ENCODE measurements at places on chromosomes 2 and 18.

DNA sequence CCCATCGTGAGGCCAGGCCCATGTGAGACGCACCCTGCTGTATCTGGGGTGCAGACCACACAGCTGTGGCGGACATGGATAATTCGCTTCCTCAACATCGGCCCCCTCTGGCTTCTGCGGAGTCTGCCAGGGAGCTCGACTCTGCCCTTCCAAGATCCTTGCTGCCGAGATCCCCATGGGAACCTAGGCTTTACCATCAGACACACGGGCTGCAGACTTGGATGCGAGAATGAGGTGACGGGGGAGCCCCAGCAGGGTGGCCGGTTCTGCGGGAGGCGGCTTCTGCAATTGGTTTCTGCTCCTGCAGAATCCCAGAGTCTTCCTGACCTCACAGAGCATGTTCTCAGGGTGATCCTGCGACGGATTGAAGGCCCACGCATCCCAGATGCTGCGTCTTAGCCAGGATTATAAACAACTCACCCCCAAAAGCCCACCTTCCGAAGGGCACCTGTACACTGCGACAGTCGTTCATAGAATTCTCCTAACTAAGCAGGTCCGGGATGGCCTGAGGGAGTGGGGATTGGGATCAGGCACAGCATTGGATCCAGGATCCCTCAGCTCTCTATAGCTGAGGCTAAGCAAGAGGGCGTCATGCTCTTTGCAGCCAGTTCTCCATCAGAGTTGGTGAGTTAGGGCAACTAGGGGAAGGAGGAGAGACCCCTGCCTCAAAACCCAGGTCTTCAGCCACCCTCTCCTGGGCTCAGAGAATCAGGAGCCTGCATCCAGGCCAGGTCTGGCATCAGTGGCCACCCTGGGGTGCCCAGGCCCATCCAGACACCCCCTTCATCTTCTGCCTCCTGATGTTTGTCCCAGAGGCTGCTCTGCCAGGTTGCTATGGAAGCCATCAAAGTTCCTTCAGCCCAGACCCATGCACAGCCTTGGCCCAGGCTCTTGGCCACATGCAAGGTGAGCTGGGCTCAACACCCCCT, 74.7 kb upstream of the SNTG2 start:
- no peak overlapping the region for H3K27ac ChIP-seq
- no peak overlapping the region for H3K4me3 ChIP-seq
- peak; percentile 2 for DNase-seq
- peaks cover 15% of the 10 kb centered on the region for H3K4me1 ChIP-seq
- no peaks in the 10 kb centered on the region for H3K27me3 ChIP-seq

DNA sequence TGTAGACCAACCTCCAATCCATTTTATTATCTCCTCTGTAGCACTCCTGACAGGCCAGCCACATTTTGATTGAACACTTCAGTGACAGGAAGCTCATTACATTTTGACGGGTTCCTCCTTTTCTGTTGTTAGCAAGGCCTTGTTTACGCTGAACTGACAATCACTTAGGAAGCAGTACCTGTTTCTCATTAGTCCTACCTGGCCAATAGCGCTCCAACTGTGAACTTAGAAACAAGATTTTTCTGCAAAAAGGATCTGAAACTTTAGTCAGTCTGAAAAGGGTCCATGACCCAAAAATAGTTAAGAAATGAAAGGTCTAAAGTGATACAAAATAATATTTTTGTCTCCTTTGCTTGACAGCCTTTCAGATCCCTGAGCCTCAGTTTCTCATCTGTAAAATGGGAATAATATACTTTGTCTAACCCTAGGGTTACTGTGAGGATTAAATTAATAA, 119.6 kb upstream of the MSTN start:
- no peak for DNase-seq
- H3K4me3 ChIP-seq = no peak overlapping the region
- no peak overlapping the region for H3K27ac ChIP-seq
- no peaks in the 10 kb centered on the region for H3K4me1 ChIP-seq

DNA sequence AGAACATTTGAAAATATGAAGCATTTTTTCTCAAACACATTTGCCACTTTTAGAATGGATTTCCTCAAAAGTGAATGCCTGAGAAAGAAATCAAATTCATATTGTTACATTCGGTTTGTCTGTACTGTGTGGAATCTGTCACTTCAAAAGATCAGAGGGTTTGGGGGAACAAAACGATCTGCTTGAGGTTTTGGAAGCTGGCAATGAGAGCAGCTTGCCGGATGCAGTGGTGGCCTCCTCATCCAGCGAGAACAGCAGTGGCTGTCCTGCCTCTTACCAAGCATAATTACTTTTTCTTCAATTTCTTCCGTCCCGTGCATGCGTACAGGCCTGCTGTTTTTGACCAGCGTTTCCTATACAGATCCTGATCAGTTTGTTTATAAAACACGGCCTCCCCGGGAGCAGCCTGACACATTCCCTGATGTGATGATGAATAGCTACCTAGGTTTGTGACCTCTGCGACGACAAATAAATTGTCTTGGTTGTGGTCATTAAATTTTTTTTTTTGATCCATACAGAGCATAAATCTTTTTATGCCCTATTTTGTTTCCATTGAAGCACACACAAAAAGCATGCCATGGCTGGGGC, 45.2 kb downstream of the ITGA6 start:
- peak overlapping the region; percentile 67 for H3K27ac ChIP-seq
- no peaks in the 10 kb centered on the region for H3K36me3 ChIP-seq
- no peak overlapping the region for H3K4me3 ChIP-seq
- H3K27me3 ChIP-seq = no peaks in the 10 kb centered on the region
- peak; percentile 81 for DNase-seq
- H3K4me1 ChIP-seq = peaks cover 19% of the 10 kb centered on the region

- DNase-seq = peak; percentile 28
- peaks cover 37% of the 10 kb centered on the region for H3K27me3 ChIP-seq
- peaks cover 17% of the 10 kb centered on the region for H3K4me1 ChIP-seq
- H3K4me3 ChIP-seq = peak overlapping the region; percentile 38
- H3K27ac ChIP-seq = peak overlapping the region; percentile 26
- H3K36me3 ChIP-seq = no peaks in the 10 kb centered on the region
Measured at GRCh38 chr2:19362094-19362754, 3.8 kb upstream of the OSR1 start.

DNA sequence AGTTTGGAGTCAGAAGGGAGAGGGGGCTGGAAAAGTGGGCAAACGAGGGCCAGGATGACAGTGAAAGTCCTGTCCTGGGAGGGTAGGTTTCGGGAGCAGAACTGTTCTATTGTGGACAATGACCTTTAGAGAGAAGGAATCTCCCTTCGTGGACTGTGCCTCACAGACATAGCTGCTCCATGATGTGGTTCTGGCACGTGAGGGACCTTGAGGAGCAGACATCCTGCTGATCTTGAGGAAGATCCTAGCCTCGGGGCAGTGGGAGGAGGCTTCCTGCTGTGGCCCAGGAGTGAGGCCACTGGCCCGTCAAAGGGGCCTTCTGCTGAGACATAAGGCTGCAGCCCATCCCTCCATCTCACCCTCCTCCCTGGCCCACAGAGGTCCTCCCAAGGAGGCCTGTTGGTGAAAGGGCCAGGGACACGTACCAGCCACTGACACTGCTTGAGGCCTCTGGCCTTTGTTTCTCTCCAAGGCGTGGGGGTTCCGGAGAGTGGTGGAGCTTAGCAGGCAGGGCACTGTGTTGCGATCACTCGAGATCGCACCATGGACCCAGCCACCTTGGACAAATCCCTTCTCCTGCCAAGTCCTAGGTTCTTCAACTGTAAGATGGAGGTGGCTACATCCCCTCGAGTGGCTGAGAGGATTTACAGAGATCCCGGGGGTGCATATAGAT, 167.2 kb downstream of the CELF4 start:
- no peaks in the 10 kb centered on the region for H3K4me1 ChIP-seq
- no peak overlapping the region for H3K27ac ChIP-seq
- H3K4me3 ChIP-seq = no peak overlapping the region
- DNase-seq = no peak
- no peaks in the 10 kb centered on the region for H3K36me3 ChIP-seq

DNA sequence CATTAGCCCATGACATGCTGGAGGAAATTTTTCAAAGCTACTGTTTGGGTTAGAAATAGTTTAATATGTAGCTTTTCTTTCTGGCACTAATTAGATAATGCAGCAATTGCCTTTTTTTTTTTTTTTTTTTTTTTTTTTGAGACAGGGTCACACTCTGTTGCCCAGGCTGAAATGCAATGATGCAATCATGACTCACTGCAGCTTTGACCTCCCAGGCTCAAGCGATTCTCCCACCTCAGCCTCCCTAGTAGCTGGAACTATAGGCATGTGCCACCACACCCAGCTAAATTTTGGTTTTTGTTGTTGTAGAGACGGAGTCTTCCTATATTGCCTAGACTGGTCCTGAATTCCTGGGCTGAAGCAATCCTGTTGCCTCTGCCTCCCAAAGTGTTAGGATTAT, 136.2 kb downstream of the SP100 start:
- no peak overlapping the region for H3K27ac ChIP-seq
- H3K36me3 ChIP-seq = no peaks in the 10 kb centered on the region
- H3K27me3 ChIP-seq = no peaks in the 10 kb centered on the region
- DNase-seq = no peak
- H3K4me3 ChIP-seq = no peak overlapping the region

GRCh38 chr2:40120957-40121356, 330.9 kb downstream of the SLC8A1 start:
- no peak overlapping the region for H3K4me3 ChIP-seq
- peaks cover 10% of the 10 kb centered on the region for H3K4me1 ChIP-seq
- H3K27ac ChIP-seq = no peak overlapping the region
- no peak for DNase-seq

GRCh38 chr2:38076710-38077430, 919 bp upstream of the CYP1B1 start:
- no peak overlapping the region for H3K27ac ChIP-seq
- H3K4me3 ChIP-seq = no peak overlapping the region
- H3K4me1 ChIP-seq = no peaks in the 10 kb centered on the region
- no peak for DNase-seq
- no peaks in the 10 kb centered on the region for H3K36me3 ChIP-seq

GRCh38 chr18:51089691-51090090, 59.7 kb downstream of the SMAD4 start:
- H3K27ac ChIP-seq = no peak overlapping the region
- H3K4me1 ChIP-seq = no peaks in the 10 kb centered on the region
- H3K27me3 ChIP-seq = no peaks in the 10 kb centered on the region
- DNase-seq = no peak
- peaks cover 13% of the 10 kb centered on the region for H3K36me3 ChIP-seq

DNA sequence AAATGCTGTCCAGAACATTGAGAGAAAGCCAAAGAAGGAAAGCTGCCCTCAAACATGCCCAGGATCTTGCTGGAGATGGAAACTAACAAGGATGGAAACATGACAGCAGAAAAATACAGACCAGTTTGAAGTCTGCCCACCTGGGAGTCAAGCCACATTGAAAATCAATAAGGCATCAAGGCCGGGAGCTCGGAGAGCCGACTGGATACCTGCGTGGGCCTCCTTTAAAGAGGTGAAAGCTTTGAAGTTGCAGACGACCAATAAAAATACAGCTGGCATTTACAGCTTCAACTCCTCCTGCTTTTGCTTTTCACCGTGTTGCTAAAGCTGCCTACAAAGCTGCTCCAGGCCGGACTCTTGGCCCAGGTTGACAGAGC, 279.7 kb downstream of the SRBD1 start:
- H3K36me3 ChIP-seq = no peaks in the 10 kb centered on the region
- no peaks in the 10 kb centered on the region for H3K4me1 ChIP-seq
- H3K27ac ChIP-seq = no peak overlapping the region
- no peaks in the 10 kb centered on the region for H3K27me3 ChIP-seq
- no peak overlapping the region for H3K4me3 ChIP-seq
- no peak for DNase-seq

GRCh38 chr2:45554073-45554741, 56.9 kb downstream of the SRBD1 start:
- no peak overlapping the region for H3K27ac ChIP-seq
- H3K36me3 ChIP-seq = peaks cover 30% of the 10 kb centered on the region
- no peak overlapping the region for H3K4me3 ChIP-seq
- DNase-seq = no peak
- no peaks in the 10 kb centered on the region for H3K27me3 ChIP-seq

GRCh38 chr2:145038041-145038525, 518.2 kb upstream of the ZEB2 start:
- DNase-seq = no peak
- H3K4me1 ChIP-seq = no peaks in the 10 kb centered on the region
- no peaks in the 10 kb centered on the region for H3K36me3 ChIP-seq
- H3K4me3 ChIP-seq = no peak overlapping the region
- H3K27ac ChIP-seq = no peak overlapping the region

DNA sequence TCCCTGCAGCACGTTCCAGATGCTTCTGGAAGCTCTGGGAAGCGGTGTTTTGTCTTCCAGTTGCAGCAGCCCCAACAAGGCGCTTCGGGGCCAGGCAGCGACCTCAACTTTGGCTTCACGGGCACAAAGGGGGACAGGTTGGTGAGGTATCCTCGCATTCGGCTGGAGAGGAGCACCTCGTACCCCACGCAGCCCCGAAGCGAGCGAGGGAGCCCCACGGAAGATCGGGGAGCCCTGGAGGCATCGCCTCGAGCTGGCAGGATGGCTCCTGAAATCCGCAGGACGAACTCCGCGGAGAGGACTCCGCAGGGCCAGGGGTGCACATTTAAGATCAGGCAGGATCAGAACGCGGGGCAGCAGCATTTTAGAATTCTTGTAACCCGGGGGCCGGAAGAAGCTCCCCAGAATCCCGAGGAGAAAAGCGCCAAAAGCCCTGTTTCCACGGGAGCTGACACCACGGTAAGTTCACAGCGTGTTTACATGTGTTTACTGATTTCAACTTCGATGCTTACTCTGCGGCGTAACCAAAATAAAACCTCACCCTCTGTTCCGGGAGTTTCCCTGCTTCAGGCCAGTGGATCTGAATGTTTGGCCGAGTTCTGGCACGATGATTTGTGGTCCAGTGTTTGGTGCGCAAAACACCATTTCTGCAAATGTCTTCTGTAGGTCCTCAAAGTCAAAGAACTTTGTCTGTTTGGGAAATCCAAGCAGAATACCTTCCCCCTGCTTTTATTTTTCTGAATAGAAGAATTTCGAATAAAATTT, 212.5 kb downstream of the NEDD4L start:
- no peaks in the 10 kb centered on the region for H3K36me3 ChIP-seq
- H3K4me3 ChIP-seq = no peak overlapping the region
- H3K27ac ChIP-seq = no peak overlapping the region
- no peak for DNase-seq
- H3K27me3 ChIP-seq = no peaks in the 10 kb centered on the region

- no peak overlapping the region for H3K27ac ChIP-seq
- no peaks in the 10 kb centered on the region for H3K36me3 ChIP-seq
- DNase-seq = no peak
- no peaks in the 10 kb centered on the region for H3K4me1 ChIP-seq
- peaks cover 15% of the 10 kb centered on the region for H3K27me3 ChIP-seq
- no peak overlapping the region for H3K4me3 ChIP-seq
Measured at GRCh38 chr18:36568487-36568886, 260.3 kb downstream of the TPGS2 start.

DNA sequence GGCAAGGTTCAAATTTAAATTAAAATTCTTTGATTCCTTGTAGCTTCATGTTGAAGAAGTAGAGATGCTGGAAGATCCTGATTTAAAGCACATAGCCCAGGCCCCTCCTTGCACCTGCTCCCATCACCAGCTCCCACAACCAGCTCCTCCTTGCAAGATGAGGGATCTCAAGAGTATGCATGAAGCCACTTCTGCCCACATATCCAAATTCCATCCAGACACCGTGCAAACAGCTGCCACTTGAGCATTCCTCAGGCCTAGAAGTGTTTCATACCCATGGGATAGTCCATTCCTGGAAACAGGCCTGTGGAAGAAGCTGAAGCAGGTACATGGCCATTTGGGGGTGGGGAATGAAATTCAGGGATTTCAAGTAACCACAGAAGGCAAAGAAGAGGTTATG, 32.4 kb upstream of the ITPRID2 start:
- H3K4me3 ChIP-seq = no peak overlapping the region
- peaks cover 2% of the 10 kb centered on the region for H3K27me3 ChIP-seq
- H3K36me3 ChIP-seq = no peaks in the 10 kb centered on the region
- no peak for DNase-seq
- H3K27ac ChIP-seq = no peak overlapping the region
- no peaks in the 10 kb centered on the region for H3K4me1 ChIP-seq

Measured in DND-41 (cell line).